ENCODE measurements at places on chromosomes 2 and 18. TPM values are rescaled to one million over a fixed set of nuclear protein-coding genes. Genes with fewer than 3 reads are reported as not detected.

GRCh38 chr2:113677330-113677729 lies 50.3 kb downstream of the RABL2A start:
- DNase-seq: no peak

Gene IL1F10
- not detected for total RNA-seq

Gene ADRA2B
- 0.91 TPM for total RNA-seq

GRCh38 chr18:79846936-79847557 lies 49.3 kb downstream of the KCNG2 start:
- DNase-seq: no peak

Gene ACTG2
- total RNA-seq: 26.4 TPM

- no peak for DNase-seq
These were observed 4.4 kb upstream of the ATP8B1 start for GRCh38 chr18:57807336-57808117.

- DNase-seq: no peak
These were observed 68.1 kb upstream of the BCL2L11 start for GRCh38 chr2:111052621-111053020.

- no peak for DNase-seq
These were observed 686.1 kb upstream of the RAB6C start for GRCh38 chr2:129293326-129293725.

- DNase-seq: no peak
These were observed 173.5 kb downstream of the ETAA1 start for GRCh38 chr2:67570611-67571010.

DNA sequence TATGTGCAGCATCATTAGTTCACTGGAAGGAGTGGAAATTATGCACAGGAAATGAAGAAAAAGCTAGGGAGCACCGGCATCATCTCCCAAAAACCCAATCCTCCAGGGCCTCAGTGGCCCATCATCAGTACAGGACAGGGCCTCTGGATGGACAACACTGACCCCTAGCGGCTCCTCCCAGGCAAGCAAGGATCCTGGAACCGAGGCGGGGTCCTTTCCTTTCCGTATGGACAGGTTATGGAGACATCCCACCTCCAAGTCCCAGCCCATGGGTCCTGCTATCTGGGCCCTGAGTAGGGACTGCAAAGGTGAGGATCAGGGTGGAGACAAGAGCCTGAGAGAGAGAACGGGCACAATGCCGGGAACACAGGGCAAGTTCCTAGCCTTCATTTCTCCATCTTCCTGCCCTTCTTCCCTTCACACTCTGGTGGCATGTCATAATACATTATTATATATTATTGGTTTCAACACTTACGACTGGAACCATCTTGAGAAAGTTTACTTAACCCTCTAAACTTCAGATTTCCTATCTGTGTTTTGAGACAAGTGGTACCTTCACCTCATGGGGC lies 68.2 kb downstream of the ZNF516 start:
- DNase-seq: peak; percentile 67

Gene INPP5D
- 6.9 TPM for total RNA-seq

GRCh38 chr2:167480986-167481309 lies 592.7 kb downstream of the XIRP2 start:
- DNase-seq: no peak

- DNase-seq: no peak
These were observed 105.4 kb upstream of the FAM110C start for GRCh38 chr2:151553-152334.

DNA sequence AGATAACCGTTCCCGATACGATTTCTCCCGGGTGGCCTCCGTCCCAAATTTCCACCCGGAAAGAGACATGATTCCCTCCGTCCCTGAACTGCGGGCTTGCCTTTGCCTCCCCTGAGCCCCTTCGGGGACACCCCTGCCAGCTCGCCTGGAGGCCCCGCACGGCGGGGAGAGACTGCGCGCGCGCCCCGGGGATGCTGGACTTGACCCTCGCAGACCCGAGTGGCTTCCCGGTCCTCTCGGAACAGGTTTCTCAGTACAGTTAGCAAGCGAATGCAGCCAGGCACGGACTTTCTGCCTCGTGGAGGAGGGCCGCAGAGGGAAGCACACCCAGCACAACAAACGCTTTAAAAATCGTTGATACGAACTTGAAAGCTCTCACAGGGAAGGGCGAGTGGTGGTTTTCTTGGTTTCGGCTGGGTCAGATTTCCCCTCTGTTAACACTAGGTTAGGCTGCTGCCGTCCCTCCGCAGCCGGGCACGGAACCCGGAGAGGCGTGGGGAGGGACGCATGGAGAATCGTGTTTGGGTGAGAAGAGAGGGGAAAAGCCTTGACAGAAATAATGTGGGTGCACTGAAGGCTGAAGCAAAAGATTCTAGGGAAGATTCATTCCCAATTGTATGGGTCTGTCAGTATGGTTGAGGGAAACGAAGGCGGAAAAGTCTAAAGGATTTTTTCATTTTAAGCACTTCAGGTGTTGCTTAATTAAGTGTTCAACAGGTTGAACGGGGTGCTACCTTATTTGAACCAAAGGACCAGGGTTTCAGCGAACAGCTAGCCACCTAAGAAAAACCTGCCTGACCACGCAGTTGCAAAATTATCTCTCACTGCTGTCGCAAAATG lies 916 bp downstream of the TNFRSF11A start:
- peak; percentile 60 for DNase-seq

GRCh38 chr2:147405651-147406050 lies 439.2 kb upstream of the ACVR2A start:
- no peak for DNase-seq

DNA sequence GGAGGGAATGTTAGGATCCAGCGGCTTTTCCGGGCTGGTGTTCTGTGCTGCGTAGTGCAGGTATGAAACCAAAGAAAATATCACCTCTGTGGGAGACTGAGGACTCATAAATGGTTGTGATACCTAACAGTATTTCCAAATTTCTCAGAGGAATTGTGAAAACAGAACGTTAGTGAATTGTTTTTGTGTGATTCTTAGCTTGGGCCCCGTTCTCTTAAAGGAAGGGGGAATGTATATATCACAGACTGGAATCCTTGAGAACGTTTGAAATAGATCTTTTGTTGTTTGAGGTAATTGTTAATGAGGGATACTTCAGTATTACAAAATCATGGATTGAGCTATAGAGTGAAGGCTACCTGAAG lies 834 bp downstream of the ZNF638 start:
- DNase-seq: no peak

DNA sequence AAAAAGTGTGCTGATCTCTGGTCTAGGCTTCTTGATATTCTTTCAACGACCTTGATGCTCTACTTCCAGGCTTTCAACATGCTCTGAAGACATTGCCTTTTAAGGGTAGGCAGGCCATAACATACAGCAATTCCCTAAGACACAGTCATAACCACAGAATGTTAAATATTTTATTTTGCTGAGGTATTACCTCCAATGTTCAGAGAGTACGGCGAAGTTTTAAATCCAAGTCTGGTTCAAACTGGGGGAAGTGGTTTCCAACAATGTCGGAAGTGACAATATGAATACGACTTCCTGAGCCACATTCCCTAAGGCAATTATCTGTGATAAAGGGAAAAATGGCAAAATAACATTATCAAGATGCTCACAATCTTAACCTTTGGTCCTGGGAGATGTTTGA lies 1077.9 kb upstream of the PIK3C3 start:
- DNase-seq: no peak

DNA sequence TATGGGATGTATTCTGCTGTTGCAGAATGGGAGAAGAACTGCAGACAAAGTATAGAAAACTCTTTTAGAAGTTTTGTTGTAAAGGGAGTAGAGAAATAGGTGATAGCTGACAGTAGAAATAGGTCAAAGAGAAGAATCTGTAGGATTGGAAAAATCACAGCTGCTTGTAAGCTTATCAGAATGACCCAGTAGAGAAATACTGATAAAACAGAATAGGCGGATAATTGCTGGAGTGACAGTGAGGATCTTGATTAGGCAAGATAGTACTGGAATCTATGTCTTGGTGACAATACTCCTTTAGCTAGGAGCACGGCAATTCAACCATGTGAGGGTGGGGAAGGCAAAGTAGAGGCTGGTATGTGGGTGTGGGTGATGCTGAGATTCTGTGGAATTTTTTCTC lies 4.5 kb upstream of the SMAD4 start:
- DNase-seq: no peak

DNA sequence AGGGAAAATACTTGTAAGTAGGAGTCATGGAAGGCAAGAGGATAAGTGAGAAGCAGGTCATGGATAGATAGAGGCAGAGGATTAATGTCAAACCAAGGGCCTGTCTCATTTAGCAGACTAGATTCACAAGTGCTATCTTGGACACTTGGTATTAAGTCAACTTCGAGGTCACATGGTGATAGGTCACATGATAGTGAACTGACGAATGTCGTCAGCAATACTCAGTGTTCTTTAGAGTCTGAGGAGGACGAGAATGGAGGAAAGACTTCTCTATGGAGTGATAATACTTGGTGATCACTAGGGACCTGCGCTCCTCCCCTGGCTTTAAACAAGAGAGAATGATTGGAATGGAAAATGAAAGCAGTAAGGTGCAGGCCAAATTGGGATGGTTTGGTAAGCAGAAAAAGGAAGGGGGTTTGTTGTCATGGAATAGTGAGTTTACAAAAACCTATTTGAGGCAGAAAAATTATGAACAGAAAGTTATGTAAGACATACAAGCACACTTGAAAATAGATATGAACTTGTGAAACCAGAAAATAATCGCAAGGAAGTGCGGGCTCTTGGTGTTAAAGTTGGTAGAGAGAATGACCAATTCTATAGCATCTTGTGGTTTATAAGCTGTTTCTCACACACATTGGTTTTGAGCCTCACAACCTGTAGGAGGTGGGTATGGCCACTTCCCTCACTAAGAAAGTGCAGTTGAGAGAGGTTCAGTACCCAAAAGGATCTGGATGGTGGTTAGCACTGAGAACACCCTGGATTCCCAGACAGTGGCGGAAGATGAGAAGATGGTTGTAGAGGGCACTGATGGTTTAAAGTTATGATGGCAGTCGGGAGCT lies 141.5 kb downstream of the WDSUB1 start:
- no peak for DNase-seq

- peak; percentile 70 for DNase-seq
These were observed 266.4 kb downstream of the ANAPC1 start for GRCh38 chr2:111617299-111618225.

Gene HOXD4
- not detected for total RNA-seq

Gene KLHL41
- total RNA-seq: 165 TPM

GRCh38 chr2:29212009-29212408 lies 96.8 kb downstream of the CLIP4 start:
- DNase-seq: no peak

DNA sequence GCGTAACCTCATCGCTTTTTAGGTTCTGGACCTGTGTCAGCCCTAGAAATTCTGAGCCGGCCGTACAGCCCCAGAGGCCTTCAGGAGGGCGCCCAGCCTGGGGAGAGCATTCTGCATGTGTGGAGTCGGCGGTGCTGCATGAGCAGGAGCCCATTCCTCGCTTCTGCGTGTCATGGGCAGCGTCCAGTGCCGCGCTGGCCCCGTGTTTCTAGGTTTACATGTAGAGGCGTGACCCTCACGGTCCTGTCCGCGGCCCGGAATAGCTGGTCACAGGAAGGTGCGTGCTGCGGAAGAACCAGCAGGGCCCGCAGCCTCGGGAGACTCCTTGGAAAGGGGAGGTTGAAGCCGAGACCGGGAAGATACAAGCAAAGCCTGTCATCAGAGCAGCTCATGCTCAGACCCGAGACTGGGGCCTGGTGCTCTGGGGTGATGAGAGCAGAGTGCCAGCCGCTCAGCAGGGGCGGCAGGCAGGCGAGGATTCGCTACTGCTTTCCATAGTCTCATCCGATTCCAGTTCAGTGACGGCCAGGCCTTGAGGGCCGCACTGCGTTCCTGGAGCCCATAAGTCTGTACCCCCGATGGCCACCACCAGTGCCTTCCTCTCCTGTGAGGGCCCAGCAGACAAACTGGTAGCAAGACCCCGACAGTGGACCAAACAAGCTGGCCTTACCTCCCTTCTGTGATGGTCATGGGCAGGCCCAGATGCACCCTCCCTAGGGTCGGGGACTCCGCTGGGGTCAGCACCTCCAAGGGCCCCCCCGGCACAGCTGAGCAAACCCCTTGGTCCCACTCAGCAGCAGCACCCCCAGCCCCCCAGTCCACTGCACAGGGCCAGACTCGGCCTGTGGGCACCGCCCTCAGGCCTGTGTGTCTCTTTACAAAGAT lies 15.6 kb upstream of the NFATC1 start:
- DNase-seq: peak; percentile 65

- DNase-seq: no peak
These were observed 96.8 kb upstream of the ARL4C start for GRCh38 chr2:234593636-234594035.

Gene TRIM54
- 101 TPM for total RNA-seq

Gene TP53I3
- total RNA-seq: 9.7 TPM

GRCh38 chr18:1014951-1015624 lies 110.4 kb downstream of the ADCYAP1 start:
- DNase-seq: no peak

Gene ZSCAN30
- 17.9 TPM for total RNA-seq

GRCh38 chr2:54572636-54573536 lies 116.8 kb downstream of the SPTBN1 start:
- no peak for DNase-seq

GRCh38 chr2:221314786-221315185 lies 257.3 kb downstream of the EPHA4 start:
- no peak for DNase-seq

Gene SALL3
- total RNA-seq: 0.68 TPM

- no peak for DNase-seq
These were observed 38.4 kb downstream of the CYP26B1 start for GRCh38 chr2:72109291-72109690.

Gene ARL4C
- 2.3 TPM for total RNA-seq

Gene ST8SIA5
- total RNA-seq: 10.3 TPM

GRCh38 chr2:163756588-163756987 lies 20.8 kb upstream of the FIGN start:
- no peak for DNase-seq

GRCh38 chr18:22088996-22089640 lies 80.3 kb upstream of the GATA6 start:
- DNase-seq: no peak

Gene RAX
- total RNA-seq: not detected

Gene PRKAG3
- not detected for total RNA-seq

Gene HOXD1
- not detected for total RNA-seq

Gene CD302
- total RNA-seq: 26.4 TPM

- DNase-seq: no peak
These were observed 62.7 kb downstream of the ZCCHC2 start for GRCh38 chr18:62585274-62586150.

GRCh38 chr18:54155412-54155811 lies 69.1 kb downstream of the MBD2 start:
- no peak for DNase-seq

Gene CAVIN2
- total RNA-seq: 113 TPM

DNA sequence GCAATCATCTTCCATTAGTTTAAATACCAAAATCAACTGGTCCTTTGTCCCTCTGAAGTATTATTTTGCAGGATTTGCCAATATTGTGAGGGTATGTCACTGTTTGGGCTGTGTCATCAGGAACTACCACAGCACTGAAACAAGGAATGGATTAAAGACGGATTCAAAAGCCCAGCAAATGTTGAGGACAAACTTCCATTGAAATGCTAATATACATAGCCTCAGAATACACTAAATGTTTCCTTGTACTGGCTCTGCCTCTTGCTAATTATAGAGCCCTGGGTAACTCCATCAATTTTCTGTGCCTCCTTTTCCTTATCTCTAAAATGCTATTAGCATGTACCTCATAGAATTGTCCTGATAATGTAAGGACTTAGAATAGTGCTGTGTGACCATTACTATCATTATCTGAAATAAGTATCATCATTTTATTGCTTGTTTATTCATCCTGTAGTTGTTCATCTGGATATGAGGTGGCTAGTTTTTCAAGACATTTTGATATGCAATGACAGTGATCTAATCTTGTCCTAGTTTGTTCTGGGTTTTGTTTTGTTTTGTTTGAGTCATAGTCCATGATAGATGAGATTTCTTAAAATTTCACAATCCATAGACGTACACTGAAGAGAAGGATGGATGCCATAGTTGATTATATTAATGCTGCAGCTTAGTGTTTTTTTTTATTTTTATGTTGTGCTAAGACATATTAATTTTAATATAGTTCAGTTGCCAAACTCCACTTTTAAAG lies 333.4 kb upstream of the KCNH7 start:
- DNase-seq: no peak
